ENCODE measurements at places on chromosomes 7 and 10.

DNA sequence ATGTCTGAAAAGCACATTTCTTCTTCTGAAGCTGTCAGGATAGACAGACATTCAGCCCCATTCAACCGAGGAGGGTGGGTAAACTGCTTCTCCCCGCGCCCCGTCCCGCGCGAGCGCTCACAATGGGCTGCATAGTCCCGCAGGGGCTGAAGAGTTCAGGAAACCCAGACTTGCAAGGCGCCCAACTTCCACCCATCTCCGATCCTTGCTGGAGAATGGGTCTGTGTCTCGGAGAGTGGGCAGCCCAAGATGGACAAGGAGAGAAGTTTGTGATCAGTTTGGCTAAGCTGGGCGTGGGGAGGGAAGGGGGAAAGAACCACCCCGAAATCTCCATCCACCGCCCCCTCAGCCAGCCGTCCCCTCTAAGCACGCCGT lies 686 bp downstream of the AASS start:
- DNase-seq: no peak

GRCh38 chr10:31528831-31529230 lies 209.8 kb downstream of the ZEB1 start:
- no peak for DNase-seq

DNA sequence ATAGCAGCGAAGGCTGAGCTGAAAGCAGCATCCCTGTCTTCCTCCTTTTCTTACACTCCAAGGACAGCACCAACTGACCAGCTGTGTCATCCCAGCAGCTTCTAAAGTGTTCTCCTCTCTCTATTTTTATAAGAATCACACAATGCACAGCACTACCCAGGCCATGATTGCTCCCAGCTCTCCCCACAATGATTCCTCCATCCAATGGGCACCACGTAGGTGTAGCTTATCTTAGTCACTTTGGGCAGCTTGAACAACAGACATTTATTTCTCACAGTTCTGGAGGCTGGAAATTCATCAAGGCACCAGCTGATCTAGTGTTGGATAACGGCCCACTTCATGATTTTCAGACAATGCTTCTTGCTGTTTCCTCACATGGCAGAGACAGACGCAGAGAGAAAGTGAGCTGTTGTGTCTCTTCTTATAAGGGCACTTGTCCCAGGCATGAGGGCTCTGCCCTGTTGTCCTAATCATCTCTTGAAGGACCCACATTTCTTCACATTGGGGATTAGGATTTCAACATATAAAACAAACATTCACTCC lies 92.0 kb upstream of the CDC14C start:
- no peak for DNase-seq

DNA sequence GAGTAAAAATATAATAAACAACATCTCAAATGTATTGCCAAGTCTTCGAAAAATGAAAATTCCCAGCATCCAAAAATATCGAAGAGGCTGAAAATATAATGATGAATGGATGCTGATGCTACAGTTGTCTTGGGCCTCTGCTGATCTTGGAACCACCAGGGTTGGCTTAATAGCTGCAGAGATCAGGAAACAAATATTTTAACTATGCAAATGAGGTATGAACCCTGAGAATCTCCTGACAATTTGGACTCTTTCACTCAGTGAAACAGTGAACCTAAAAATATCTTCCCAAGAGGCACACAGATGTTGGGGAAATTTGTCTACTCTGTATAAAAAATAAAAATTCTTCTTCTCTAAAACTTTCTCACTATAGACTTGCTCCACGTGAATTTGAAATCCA lies 97.7 kb upstream of the EGFR start:
- no peak for DNase-seq

- no peak for DNase-seq
Observed at GRCh38 chr10:104638861-104639589, 2.1 kb upstream of the SORCS3 start.

DNA sequence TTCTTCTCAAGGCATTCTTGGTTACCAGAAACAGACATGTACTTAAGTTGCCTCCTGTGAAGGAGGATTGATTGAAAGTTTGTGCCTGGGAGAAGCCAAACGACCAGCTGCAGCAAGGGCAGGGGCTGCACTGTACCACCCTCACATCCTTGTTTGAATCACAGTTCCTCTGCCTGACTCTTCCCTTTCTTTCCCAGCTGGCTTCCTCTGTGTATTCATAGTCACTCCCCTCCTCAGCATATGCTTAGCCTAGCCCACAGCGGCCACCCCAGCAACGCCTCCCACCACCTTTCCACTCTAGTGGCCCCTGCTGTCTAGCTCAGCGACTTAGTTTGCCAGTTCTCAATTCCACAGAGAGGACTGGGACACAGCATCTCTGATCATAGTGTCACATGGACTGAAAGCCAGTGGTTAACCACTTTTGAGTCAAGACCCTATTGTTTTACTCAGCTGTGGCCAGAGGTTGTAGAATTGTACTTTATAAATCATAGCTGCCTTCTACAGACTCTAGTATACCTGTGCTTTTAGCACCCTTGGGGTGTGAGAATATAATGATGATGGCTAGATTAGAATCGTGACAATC lies 643.0 kb downstream of the SUGCT start:
- no peak for DNase-seq

GRCh38 chr10:12513003-12513365 lies 163.6 kb downstream of the CAMK1D start:
- DNase-seq: no peak

DNA sequence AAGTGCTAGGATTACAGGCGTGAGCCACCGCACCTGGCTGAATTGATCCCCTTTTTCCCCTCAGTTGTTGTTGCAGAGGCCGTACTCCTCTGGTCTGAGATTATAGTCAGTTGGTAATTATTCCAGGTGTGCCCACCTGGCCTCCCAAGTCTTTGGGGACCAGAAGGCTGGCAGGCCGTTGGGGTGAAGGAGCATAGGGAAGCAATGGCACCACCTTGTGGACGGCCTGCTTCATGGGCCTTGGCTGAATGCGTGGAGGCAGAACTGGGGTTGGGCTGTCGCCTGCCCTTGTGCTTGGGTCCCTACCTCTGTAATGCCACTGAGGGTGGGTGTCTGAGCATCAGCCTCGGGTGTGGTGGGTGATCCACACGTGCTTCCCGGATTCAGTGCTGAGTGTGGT lies 125.7 kb downstream of the RGS10 start:
- no peak for DNase-seq

DNA sequence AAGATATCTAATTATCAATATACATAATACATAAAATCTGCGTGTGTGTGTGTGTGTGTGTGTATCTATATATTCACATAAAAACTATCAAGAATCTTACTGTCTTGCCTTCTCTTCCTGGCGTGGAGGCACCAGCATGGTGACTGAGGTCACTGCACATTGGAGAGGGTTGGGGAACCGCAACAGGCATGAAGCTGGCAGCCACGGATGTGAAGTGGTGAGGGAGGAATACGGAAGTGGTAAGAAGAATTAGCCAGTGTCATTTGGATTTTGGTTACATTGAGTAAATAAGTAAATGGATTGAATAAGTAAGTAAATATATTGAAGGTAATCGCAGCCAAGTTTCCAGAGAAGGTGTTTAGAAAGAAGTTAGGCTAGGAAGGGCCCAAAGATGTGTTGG lies 85.1 kb downstream of the TRIM24 start:
- no peak for DNase-seq

DNA sequence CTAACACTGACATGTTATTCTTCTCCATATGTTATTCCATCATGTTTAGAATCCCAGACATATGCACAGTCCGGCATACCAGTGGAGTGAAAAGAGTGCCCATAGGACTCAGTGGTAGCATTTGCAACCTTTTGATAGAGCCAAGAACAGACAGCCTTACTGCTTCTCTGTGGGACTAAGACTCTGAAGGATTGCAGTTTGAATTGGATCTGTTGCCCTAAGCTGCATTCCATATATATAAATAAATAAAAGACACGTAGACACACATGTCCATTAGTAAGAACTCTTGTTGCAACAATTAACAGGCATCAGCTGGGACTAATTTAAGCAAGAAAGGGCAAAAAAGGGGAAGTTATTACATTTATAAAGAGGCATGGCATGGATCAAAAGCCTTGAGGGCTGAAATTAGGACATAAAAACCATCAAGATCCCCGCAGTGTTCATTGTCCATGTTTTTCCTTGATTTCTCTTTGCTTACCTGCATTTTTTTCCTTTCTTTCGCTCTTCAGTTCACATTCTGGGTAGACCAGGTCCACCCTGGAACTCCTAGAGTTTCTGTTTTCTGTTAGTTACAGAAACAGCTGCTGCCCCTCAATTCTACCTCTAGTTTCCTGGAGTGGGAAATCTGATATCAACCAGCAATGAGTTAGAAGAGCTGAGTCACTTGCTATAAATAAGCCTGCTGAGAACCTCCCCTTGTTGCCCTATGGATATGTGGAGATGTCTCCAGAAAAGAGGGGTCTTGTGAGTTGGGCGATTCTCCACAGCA lies 132.4 kb downstream of the SORCS1 start:
- peak; percentile 27 for DNase-seq

DNA sequence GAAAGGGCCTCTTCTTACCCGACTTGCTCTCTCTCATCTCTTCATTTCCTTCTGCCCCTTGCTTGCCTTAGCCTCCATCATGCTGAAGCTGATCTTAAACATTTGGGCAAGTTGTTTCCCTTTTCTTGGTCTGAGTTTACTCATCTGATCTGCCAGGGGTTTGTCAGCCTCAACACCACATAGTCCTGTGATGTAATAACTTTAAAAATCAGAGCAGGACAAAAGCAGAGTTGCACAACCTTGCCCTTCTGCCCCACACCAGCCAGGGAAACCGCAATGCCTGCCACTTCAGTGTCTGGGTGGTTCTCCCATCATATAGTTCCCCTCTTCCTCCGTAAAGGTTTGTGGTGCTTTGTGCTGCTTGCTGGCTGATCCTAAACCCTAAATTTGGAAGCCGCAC lies 9.9 kb upstream of the LIPM start:
- no peak for DNase-seq

GRCh38 chr10:130568246-130568645 lies 432.1 kb downstream of the GLRX3 start:
- DNase-seq: no peak

GRCh38 chr10:68231106-68231816 lies 652 bp downstream of the ATOH7 start:
- peak; percentile 65 for DNase-seq

- DNase-seq: no peak
Observed at GRCh38 chr10:5563991-5564536, 39.3 kb downstream of the CALML3 start.

GRCh38 chr7:105137898-105138297 lies 123.9 kb downstream of the KMT2E start:
- DNase-seq: no peak

Data from left renal pelvis (tissue), 4 donors.